Activated B cell treated with CpG ODN at 0.5 μM for 24 hours (primary cell): ENCODE measurements at places on chromosomes 7 and 10.

GRCh38 chr10:30898964-30899363, 132.7 kb downstream of the ZNF438 start:
- no peak for DNase-seq

- no peak for DNase-seq
These were observed 170.5 kb upstream of the NPSR1 start for GRCh38 chr7:34487391-34488115.

DNA sequence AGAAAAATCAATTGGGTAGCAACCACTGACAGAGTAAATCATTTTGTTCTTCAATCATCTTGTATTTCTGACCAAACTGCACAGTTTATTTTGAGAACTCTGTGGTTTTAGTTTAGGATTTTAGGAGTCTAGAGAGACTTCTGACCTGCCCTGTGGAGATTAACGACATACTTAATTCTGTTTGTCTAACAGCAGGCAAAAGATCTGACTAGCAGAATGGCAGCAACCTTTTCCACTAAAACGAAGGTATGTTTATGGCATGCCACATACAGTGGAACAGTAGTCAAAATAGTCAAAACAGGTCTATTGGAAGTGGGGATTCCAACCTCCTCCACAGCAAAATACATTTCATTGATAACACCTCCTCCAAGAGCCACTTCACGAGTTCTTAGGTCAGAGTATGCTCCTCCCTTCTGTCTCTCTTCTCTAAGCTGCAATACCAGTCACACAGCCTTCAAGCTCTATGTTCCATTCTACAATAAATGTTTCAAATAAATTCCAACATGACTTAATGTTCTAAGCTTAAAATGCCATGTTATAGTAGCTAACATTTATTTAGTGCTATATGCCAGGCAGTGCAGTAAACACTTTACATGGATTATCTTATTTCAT, 34.4 kb downstream of the NRCAM start:
- no peak for DNase-seq

DNA sequence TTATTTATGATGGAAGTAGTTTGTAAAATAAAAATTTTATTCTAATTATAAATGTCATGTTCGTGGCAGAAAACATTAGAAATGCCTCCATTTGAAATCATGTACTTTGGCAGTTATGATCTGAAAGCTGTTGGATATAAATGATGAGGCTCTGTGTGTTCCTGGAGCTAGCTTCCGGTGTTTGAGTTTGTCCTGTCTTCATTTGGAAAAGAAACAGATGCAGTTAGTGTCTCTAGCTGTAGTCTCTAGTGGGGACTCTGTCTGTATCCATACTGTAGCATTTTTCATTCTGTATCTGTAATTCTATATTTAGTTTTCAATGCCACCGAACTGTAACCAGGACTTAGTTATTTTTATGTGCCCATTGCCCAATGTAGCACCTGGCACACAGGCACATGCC, 197.0 kb upstream of the FZD1 start:
- DNase-seq, result no peak

- no peak for DNase-seq
These were observed 29.9 kb upstream of the UTF1 start for GRCh38 chr10:133199992-133200611.

DNA sequence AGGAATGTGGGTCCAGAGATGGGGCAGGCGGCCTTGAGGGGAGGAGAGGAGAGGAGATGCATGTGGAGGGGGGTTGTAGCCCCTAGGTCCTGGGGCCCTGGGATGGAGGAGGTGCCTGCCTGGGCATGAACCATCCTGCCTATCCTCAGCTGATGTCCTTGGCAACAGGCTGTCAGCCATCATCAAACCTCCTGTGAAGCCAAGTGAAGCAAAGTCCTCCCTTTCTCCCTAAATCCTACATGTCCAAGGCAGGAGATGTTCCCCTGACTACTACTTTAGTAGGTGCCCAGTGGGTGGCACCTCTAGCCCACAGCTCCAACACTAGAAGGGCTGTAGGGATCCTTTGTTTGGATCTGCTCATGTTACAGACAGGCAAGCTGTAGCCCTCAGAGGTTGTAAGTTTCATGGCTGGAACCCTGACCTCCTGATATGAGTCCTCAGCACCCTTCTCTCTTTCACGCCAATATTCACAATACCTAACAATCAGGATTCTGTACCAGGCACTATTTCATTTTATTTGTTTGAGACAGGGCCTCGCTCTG, 66.6 kb upstream of the SYPL1 start:
- no peak for DNase-seq
